Adrenal gland (tissue), 19 donors: ENCODE measurements at places on chromosomes 1 and 21. TPM values are rescaled to one million over a fixed set of nuclear protein-coding genes. Genes with fewer than 3 reads are reported as not detected.

GRCh38 chr1:153228491-153228890 lies 11.1 kb downstream of the PRR9 start:
- DNase-seq: no peak

DNA sequence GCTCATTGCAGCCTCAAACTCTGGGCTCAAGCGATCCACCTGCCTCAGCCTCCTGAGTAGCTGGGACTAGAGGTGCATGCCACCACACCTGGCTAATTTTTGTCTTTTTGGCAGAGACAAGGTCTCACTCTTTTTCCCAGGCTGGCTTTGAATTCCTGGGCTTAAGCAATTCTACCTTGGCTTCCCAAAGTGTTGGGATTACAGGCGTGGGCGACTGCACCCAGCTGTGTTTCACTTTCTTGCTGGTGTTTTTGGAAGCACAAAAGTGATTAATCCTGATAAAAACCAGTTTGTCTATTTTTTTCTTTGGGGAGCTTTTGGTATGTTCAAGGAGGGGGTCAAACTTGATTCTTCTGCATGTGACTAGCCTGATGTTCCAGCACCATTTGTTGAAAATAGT lies 19.3 kb downstream of the RNF11 start:
- no peak for DNase-seq

GRCh38 chr1:221564891-221565290 lies 177.0 kb downstream of the DUSP10 start:
- DNase-seq: no peak

GRCh38 chr1:7659514-7659913 lies 111.6 kb upstream of the VAMP3 start:
- DNase-seq: no peak

PLA2G2D gene
- not detected for total RNA-seq

GRCh38 chr1:11188381-11188780 lies 774 bp upstream of the ANGPTL7 start:
- DNase-seq: no peak

- DNase-seq: no peak
These were observed 2.4 kb downstream of the EPS15 start for GRCh38 chr1:51516649-51517158.

GRCh38 chr21:16427587-16428087 lies 697.9 kb downstream of the USP25 start:
- no peak for DNase-seq

HOOK1 gene
- total RNA-seq: 23.9 TPM

TPRG1L gene
- 41.3 TPM for total RNA-seq

GRCh38 chr21:39610703-39611102 lies 2.0 kb upstream of the B3GALT5 start:
- DNase-seq: no peak

EDARADD gene
- 0.22 TPM for total RNA-seq
